ENCODE measurements at places on chromosomes 5 and 9. TPM values are rescaled to one million over a fixed set of nuclear protein-coding genes. Genes with fewer than 3 reads are reported as not detected.

The GDF9 gene
- 1.2 TPM for polyA plus RNA-seq

The FUBP3 gene
- polyA plus RNA-seq = 60.7 TPM

The CARTPT gene
- polyA plus RNA-seq = not detected

The CDO1 gene
- 59.8 TPM for polyA plus RNA-seq

The ELOVL7 gene
- 4.7 TPM for polyA plus RNA-seq

The RIMOC1 gene
- 25.8 TPM for polyA plus RNA-seq

The SARDH gene
- 11.7 TPM for polyA plus RNA-seq

The TNFSF8 gene
- 4.1 TPM for polyA plus RNA-seq

DNA sequence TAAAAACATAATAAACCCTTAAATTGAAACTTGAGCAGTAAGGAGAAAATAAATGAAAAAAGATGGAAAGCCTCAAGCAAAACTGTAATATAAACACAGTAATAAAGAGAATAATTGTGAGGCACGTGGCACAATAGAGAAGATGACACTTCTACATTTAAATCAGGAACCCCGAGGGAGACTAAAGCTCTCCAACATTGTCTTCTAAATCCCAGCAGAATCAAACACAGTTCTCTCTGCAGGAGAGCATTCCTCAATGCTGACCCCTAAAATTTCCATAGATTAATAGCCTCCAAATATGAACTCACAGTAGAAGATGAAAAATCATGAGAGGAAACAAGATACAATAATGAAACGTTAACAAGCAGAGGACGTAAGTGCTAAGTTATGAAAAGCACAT lies 721.2 kb upstream of the COX7C start:
- no peak for DNase-seq

DNA sequence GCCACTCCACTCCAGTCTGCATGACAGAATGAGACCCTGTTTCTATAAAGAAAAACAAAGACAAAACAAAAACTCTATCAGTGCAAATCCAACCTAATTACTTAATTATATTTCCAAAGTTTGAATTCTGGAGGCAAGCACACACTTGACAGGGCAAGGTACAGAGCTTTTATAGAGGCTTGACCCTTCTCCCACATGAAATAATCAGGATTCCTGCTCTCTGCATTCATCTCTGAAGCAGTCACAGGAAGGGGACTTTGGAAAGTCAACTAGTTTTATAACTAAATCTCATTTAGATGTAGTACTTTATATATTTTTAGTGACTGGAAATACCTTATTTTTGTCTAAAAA lies 91.9 kb upstream of the CHD1 start:
- no peak for DNase-seq

DNA sequence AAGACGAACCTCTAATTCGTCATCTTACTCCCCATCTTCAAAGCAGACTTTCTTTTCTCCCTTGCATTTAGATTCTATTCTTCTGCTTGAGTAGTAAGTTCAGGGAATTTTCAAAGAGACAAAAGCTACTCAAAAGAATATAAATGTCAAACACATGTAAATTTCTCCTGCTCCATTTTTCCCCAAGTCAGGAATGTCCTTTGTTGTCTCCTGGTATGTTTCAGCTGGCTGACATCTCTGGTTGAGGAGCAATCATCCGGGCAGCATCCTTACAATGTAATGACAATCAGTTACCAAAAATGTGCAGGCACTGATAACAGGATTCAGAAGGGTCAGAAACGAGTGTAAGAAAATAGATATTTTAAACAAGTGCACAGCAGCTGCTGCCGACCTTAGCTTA lies 47.6 kb upstream of the PPP1R2B start:
- DNase-seq = no peak

- DNase-seq = no peak
Measured at GRCh38 chr5:167730121-167730520, 561.3 kb upstream of the WWC1 start.

DNA sequence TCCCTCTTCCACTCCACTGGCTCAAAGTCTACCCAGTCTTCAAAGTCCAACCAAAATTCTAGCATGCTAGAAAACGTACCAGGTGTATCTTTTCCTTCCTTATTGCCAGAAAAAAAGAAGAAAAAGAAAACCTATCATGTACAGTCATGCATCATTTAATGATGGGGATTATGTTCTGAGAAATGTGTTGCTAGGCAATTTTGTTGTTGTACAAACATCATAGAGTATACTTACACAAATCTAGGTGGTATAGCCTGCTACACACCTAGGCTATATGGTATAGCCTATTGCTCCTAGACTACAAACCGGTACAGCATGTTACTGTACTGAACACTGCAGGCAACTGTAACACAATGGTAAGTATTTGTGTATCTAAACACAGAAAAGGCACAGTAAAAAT lies 104.8 kb downstream of the SREK1 start:
- DNase-seq = no peak

DNA sequence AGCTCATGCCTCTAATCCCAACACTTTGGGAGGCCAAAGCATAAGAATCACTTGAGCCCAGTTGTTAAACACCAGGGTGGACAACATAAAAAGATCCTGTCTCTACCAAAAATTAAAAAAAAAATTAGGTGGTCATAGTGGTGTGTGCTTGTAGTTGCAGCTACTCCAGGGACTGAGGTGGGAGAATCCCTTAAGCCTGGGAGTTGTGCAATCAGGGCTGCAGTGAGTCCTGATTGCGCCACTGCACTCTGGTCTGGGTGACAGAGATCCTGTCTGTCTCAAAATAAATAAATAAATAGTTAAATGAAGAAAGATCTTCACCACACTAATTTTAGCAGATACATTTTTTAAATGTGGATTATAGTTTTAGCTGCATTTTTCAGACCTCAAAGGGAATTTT lies 433.2 kb downstream of the MAT2B start:
- DNase-seq = no peak

DNA sequence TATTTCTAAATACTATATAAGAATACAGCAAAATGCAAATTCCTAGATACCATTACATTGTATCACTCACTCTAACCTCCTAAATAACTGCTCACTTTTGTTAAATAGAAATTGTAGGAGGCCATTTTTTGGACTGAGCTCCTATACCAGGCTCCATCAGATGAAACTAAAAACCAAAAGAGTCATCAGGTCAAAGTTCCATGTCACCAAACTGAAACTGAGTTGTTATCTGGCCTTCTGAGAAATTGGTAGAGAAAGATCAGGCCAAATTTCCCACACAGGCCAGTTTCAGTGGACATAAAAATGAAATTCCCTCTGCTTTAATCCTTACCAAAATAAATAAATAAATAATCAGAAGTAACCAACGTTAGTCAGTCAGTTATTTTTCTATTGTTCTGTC lies 13.8 kb upstream of the SNX2 start:
- no peak for DNase-seq

DNA sequence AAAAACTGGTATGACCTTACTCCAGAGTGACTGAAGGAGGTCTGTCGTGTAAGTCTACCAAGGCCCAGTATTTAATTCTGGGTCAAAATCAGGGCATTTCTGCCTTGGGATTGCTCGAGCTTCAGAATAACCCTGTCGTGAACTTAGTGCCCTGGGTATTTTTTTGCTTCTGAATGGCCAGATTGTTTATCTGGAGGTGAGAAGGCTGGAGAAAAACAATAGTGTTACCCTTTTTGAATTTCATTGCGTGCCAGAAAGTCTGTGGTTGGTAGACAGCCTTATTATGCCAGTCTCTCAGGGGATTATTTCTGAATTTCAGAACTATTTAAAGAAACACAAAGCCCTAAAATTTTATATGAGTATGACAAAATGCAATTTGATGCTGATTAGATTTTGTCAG lies 323.4 kb downstream of the CSNK1G3 start:
- no peak for DNase-seq

DNA sequence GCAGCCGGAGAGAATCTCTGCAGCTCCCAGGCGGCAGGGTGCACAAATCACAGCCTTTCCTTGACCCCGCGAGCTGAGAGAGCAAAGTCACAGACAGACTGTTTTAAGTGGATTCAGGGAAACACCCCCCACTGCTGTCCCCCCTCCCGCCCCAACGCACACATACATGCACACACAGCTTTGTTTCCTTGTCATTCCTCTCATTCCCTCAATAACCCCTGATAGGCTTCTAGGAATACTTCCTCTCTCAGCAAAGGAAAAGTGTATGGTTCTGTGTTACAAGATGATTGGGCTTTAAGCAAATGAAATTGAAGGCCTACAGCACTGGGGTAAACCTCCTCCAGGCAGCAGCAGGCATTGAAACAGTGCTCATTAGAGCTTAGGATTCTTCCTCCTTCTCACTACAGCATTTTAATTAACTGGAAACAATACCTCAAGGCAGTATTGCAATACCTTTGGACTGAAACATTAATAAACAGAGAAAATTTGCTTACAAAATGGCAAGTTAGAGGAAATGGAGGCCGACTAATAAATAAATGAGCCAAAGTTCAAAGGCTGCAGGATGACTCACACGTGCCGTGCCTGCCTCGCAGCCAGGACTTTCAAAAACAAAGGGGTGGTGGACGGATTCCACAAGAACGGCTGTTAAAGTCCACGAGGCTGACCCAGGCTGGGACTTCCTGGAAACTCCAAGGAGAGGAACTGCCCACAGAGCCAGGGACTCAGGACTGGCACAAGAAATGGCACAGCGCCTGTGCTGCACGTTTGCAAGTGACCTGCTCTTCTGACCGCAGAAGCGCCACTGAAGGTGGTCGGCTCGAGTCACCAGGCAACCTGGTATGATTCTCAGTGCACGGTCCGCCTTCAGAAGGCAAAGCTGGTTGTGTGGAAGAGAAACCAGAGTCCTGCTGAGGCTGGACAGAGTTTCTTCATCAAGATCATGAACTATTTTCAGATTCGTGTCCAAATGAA lies 236.2 kb downstream of the SYK start:
- peak; percentile 73 for DNase-seq

DNA sequence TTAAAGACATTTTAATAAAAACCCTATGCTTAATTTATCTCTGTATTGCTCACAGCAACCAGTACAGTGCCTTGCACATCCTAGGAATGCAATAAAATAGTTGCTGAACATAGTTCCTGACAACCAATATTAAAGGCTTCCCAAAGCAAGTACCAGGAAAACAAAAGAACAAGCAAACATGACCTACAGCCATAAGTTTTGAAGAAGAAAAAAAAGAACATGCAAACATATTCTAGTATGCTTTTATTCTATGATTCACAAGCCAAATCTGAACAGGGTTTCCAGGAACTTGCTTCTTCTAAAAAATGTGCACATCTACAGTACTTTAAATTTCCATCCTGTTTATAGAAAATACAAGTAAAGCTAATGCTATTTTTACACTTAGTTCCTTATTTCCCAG lies 4.5 kb downstream of the CEMIP2 start:
- no peak for DNase-seq
